CD4-positive, alpha-beta memory T cell (primary cell): ENCODE measurements at places on chromosomes 5 and 9.

DNA sequence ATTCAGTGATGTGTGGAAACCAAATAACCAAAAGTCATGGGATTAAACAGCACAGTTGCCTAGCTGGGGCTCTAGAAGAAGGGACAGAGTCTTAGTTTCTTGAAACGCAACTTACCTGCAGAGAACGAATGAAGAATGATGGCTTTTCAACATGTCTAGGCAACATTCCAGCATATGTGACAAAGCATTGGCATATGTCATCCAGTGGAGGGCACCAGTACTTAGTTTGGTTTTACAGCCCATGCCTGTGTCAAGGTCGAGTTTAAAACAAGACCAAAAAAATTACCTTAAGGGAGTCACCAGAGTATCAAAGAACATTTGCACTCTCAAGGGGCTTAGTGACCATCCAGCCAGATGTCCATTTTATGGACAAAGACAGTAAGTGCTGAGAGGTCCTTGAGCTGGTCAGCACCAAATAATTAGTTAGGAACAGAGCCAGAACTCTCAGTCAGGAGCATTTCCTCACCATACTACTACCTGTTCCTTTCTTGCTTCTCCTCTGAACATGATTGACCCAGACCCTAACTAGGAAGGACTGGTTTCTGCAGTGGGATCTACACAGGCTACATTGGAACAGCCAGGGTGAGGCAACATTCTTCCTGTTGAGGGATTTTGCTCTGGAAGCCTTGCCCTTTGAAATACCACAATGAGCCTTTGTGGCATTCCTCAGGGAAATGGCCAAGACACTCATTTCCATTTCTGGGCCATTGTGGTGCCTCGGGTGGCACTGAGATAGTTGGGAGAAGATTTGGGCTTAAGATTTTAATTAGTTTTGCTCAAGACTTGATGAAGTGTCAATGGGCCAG, 75.4 kb upstream of the ANKH start:
- no peaks in the 10 kb centered on the region for H3K36me3 ChIP-seq
- no peaks in the 10 kb centered on the region for H3K27me3 ChIP-seq
- no peak overlapping the region for H3K4me3 ChIP-seq

DNA sequence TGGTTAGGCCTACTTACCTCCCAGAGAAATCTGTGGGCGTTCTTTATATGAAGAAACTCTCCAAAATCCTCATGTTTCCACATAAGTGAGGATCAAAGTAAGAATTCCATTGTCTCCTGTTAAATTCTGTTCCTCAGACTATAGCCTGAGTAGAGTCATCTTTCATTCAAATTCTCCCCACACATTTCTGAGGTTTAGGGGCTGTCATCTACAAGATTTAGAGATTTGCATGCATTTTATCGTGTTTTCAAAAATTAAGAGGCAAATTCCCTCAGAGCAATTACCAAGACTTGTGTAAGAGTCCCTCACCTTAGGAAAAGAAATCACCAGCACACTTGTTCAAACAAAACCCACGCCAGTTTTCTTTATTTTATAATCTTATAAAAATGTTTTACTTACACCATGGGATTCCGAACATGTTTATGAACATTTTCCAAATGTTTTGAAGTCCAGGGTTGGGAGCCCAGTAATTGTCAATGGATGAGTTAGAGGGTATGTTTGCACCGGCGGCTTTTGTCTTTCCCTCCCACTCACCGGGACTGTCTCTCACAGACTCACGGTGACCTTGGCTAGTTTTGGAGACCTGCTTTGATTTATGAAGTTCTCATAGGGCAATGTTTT, 367.6 kb downstream of the ENC1 start:
- H3K36me3 ChIP-seq = no peaks in the 10 kb centered on the region
- no peaks in the 10 kb centered on the region for H3K27me3 ChIP-seq
- no peak overlapping the region for H3K4me3 ChIP-seq

DNA sequence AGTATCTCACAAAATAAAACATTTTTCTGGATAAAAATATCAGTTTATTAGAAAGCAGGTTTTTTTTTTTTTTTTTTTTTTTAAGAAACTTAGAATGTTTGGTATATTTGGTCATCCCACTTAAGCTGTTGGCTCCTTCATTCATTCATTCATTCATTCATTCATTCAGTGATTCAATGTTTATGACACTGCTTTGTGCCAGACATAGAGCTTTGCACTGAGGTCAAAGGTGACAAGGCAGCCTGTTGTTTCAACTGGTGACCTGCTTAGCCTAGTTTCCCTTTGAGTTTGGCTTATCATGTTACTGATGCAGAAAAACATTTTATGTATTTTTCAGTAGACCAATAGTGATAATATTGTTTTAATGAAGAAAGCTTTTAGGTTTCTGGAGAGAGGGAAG, 23.5 kb downstream of the CPEB4 start:
- peaks cover 4% of the 10 kb centered on the region for H3K4me1 ChIP-seq
- no peaks in the 10 kb centered on the region for H3K27me3 ChIP-seq
- H3K27ac ChIP-seq = no peak overlapping the region
- H3K4me3 ChIP-seq = no peak overlapping the region

DNA sequence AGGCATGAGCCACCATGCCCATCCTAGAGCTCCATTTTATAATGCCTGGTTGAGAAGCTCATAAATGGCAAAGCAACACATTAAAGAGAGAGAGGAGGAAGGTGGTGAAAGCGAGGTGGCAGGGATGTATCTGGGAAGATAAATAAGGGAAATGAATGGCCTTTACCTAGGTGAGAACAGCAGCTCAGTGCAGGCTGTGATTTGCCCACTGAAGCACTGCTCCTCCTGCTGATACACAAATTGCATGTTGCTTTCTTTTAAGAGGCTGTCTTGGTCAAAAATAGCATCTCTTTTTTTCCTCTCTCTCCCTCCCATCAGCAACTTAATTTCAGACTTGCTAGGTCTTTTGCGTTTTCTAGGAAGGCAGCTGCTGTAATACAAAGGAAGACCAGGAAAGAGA, 258.9 kb downstream of the FAM114A2 start:
- no peak overlapping the region for H3K4me3 ChIP-seq
- DNase-seq = no peak
- no peak overlapping the region for H3K27ac ChIP-seq

DNA sequence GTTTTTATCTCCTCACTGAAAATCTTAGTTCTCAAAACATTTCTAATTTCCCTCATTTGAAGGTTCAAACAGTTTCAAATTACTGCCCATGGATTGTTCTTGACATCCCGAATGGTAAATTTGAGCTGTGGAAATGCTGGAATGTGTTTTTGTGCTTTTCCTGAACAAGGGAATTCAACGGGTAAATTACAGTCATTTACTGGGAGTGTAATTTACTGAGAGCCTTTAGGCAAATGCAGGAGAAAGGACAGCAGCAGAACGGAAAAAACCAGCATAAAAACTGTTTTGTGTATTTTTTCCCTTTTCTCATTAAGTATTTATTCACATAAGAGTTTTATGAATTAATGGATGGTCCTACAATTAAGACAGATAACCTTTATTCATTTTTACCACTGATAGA, 139.2 kb downstream of the PBX3 start:
- peaks cover 7% of the 10 kb centered on the region for H3K4me1 ChIP-seq
- H3K4me3 ChIP-seq = no peak overlapping the region
- peaks cover 20% of the 10 kb centered on the region for H3K27me3 ChIP-seq
- no peak overlapping the region for H3K27ac ChIP-seq

GRCh38 chr9:105466898-105467455, 19.1 kb downstream of the FSD1L start:
- no peak overlapping the region for H3K4me3 ChIP-seq
- no peak for DNase-seq
- H3K4me1 ChIP-seq = no peaks in the 10 kb centered on the region
- H3K27me3 ChIP-seq = no peaks in the 10 kb centered on the region
- no peaks in the 10 kb centered on the region for H3K36me3 ChIP-seq
- no peak overlapping the region for H3K27ac ChIP-seq
